T-helper 2 cell treated with Interferon-gamma antibody and Interleukin-4, amounts not matched to agents 100 ng/mL and 5 ng/mL, for 36 hours (primary cell): ENCODE measurements at places on chromosomes 2 and 18. TPM values are rescaled to one million over a fixed set of nuclear protein-coding genes. Genes with fewer than 3 reads are reported as not detected.

Gene ANKRD53
- not detected in 2 replicates for total RNA-seq

Gene IL36G
- total RNA-seq: not detected in 2 replicates

Gene FASTKD2
- total RNA-seq: 24.0 and 25.1 TPM in 2 replicates

Gene KIF1A
- 0.41 and 0.43 TPM in 2 replicates for total RNA-seq

Gene MTCL1
- total RNA-seq: 0.91 and 0.93 TPM in 2 replicates

Gene OST4
- total RNA-seq: 351 and 367 TPM in 2 replicates

Gene CD8B2
- total RNA-seq: 0.11 TPM in 1 of 2 replicates, not detected in the other

Gene AKAIN1
- total RNA-seq: not detected in 2 replicates

Gene TFCP2L1
- total RNA-seq: 0.02 TPM in 2 replicates

Gene MDH1B
- total RNA-seq: 0.09 and 0.32 TPM in 2 replicates

Gene INPP5D
- total RNA-seq: 122 and 129 TPM in 2 replicates

Gene FZD7
- 0.23 TPM in 2 replicates for total RNA-seq

Gene NEDD4L
- 3.7 and 4.9 TPM in 2 replicates for total RNA-seq

Gene IL1A
- 0.73 and 0.93 TPM in 2 replicates for total RNA-seq

Gene CROCC2
- total RNA-seq: not detected in 2 replicates

Gene NOSTRIN
- total RNA-seq: not detected in 2 replicates

Gene CRYGD
- not detected in 2 replicates for total RNA-seq

Gene PRKAG3
- total RNA-seq: not detected in 2 replicates

Gene RRM2
- 493 and 506 TPM in 2 replicates for total RNA-seq

Gene NXPH2
- not detected in 2 replicates for total RNA-seq

Gene PSMA8
- 1.6 and 1.7 TPM in 2 replicates for total RNA-seq

Gene DARS1
- total RNA-seq: 112 and 116 TPM in 2 replicates

Gene CCL20
- not detected in 2 replicates for total RNA-seq

Gene TUBA4B
- not detected in 2 replicates for total RNA-seq

Gene LHCGR
- not detected in 2 replicates for total RNA-seq
